Panc1 (cell line): ENCODE measurements at places on chromosomes 2 and 18.
A peak's percentile ranks its signal among the peaks of the same experiment; 100 is the strongest.

- no peak for DNase-seq
These were observed 96.6 kb downstream of the MBD2 start for GRCh38 chr18:54127759-54128378.

DNA sequence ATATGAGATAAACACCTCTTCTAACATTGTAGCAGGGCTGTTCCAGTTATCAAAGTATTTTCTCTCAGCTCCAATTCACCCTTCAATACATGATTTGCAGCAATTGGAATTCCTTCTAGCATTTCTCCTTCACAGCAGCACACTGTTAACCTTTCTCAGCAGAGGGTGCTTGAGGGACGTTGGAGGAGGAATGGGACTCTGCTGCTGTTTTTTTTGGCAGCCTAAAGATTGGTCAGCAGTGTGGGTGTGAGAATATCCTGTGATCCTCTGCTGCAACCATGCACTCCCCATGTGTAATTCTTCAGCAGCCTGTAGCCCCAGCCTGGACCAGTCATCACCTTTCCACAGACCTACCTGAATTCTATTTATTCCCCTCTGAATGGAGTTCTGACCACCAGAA lies 1708.9 kb upstream of the CELF4 start:
- DNase-seq, result no peak

- DNase-seq, result no peak
These were observed 34.0 kb downstream of the LRRTM4 start for GRCh38 chr2:77488141-77488540.

DNA sequence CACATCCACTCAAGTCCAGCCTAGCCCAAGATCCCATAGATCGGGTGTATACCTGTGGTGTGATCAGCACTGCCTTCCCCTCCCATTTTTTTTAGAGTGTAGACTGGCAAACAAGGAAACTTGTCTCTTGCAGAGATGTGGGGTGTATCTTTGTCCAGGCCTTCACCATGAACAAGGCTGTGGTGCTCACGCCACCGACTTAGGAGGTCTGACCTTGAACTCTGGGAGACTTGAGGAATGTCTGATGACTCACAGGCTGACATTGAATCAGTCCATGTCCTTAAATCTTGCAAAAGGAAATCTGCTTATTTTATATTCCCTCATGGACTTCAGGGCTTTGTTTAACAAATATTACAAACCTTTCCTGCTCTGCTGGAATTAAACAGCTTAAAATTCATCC lies 4.5 kb upstream of the CTIF start:
- DNase-seq, result no peak

- DNase-seq, result no peak
These were observed 106.4 kb downstream of the GATA6 start for GRCh38 chr18:22275706-22276333.

DNA sequence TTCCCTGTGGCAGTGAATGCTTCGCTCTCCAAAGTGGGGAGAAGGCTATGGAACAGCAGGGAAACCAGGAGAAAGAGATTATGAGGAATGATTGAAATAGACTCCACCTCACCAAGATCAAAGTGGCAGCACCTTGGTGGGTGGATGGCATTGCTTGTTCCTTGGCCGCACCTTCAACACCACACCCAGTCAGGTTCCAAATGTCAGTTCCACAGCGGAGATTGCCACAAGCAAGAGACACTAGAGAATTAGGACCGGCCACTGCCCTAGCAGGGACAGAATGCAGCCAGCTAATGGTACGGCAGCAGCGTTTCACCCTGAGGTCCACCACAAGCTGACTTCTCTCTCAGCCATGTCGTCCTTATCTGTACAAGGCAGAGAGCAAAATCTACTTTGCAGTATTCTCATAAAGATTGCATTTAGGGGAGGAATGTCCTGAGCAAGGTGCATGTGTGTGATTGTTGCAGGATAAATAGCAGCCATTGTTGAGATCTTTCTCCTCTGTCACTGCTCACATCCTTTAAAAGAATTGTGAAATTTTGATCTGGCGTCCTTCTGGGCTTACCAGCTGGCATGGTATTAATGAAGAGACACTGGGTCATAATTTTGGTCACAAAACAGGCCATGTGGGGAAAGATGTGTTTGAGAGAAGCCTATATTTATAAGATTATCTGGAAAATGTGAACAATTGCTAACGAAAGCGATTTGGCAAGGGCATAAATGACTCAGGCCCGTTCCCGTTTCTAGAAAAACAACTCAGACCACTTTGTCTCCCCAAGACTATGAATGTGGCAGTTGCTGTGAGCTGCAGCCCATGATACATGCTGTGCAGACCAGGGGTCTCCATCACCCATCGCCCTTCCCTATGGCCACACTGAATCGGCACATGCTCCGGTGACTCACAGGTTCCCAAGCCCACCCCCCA lies 228.6 kb upstream of the ID2 start:
- DNase-seq, result no peak

DNA sequence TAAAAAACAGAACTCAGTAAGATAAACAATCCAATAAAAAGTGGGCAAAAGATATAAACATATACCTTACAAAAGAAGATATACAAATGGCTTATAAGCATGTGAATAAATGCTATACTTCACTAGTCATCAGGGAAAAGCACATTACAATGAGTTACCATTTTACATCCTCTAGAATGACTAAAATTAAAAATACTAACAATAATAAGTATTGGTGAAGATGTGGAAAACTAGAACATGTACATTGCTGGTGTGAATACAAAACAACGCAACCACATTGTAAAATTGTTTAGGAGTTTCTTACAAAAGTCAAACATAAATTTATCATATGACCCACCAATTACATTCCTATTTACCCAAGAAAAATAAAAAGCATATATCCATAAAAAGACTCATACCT lies 80.1 kb downstream of the SPIRE1 start:
- no peak for DNase-seq

DNA sequence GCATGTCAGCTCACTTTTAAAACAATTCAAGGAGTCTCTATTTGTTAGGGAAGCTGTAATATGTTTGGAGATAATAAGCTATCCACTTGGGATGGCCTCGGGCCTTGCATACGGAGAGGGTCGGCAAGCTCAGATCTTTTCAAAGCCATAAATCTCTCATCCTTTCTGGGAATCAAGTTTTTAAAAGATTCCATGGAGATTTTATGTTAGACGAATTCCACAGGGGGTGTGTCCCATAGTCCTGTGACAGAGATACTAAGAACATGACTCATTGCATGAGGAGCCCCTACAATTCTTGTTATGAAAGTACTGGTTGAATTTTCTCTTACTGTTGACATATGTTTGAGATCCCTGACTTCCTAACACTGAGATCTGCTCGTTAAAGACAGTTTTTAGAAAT lies 108.7 kb downstream of the FEZ2 start:
- DNase-seq, result no peak

DNA sequence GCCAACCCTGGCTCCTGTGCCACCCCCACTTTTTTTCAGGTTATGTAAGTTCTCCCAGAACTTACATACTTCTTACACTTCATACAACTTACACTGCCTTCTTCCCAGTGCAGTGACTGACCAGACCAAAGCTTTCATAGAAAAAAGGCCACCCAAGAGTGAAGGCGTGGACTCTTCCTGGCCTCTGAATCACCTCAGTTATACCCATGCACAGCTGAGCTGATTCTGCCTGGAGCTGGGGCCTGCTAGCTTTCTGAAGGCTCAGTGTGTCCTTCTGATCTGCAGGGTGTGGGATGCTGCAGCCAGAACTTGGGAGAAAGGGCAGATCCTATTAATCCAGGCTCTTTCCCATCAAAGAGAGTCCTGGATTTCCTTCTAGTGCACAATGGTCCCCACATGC lies 216.1 kb downstream of the TTC32 start:
- DNase-seq, result no peak

DNA sequence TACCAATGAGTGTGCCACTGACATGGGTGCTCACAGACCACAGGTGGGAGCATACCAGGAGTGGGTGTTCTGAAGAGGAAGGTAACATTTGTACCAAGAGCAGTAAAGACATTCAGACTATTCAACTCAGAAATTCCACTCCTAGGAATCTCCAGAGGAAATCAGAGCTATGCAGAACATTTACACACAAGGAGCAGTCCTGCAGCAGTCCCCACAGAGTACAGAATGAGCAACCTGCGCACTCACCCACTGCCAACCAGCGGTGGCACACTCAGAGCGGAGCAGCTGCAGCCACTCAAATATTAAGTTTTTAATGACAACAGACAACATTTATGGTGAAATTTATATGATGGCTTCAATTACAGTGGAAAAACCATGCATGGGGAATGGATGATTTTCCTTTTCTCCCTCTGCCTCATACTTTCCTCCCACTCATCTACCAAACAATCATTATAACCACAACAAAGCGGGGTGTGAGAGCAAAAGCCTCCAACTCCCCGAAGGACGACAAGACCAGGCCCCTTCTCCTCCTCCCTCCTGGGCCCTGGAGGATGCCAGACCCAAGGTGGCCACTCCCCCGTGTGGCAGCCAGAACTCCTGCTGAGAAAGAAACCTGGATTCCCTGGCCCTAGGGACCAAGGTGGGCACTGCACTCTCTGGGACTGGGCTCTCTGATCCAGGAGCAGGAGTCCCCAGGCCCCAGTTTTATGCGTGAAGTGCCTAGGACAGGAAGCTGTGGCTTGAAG lies 5.4 kb downstream of the HS6ST1 start:
- DNase-seq, result no peak

DNA sequence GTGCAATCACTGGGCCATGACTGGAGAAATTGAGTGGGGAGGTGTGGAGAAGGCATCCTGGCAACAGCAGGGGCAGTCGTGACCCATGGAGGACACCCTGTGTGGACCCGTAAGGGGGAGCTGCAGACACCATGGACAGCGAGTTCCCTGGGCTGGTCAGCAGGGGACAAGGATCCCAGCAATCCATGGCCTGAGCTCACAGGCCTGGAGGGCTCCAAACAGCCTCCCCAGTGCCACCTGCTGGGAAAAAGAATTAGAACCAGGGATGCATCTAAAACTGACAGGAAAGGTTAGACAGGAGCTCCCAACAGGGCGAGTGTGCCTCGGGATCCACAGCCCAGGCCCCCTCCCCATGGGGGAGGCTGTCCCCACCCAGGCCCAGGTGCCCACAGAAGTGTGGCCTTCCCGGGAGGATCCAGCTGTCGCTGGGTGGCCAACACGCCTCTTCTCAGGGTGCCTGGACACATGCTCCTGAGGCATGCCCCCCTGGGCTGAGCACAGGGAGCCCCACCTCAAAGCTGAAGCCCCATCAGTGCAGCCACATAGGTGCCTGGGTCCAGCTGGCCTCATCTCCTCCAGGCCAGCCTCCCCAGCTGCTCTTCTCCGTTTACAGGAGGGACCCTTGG lies 20.5 kb upstream of the KIF1A start:
- DNase-seq, result peak; percentile 25

DNA sequence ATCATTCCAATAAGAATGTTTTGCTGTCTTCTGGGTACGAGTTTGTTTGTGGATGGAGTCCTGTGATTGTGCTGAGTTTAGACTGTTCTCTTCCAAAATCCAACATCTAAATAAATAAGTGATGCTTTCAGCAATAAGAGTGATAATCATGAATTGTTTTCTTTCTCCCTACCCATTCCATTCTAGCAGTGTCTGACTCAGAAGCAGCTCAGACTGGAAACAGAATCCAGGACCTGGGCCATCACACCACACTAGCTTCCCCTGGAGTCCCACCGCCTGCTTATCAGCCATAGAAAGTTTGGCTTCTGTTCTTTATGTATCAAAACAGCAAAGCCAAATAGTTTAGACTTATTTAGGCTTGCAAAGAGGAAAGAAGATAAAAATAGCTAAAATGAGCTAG lies 76.4 kb upstream of the CNGA3 start:
- DNase-seq, result no peak
